ENCODE measurements at places on chromosomes 1 and 21.

- no peak for DNase-seq
Observed at GRCh38 chr1:30750731-30751291, 6.8 kb downstream of the LAPTM5 start.

GRCh38 chr1:3019516-3020051 is 1.7 kb upstream of the ACTRT2 start:
- no peak for DNase-seq

DNA sequence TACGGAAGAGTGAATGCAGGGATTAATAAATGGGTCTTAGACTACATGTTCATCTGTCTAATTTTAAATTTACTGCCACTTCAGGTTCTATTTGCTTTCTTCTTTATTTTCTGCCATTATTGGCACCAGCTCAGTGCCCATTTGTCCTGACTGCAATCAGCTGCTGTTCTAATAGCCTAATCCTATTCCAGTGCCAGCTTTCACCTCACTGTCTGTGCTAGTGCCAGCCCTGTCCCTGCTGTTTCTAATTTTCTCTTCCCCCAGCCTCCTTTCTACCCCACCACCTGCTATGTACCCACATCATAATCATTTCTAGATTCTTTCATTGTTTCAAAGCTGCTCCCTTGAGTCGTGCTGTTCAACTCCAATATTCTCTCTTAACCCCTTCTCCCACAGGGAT is 86.4 kb downstream of the KCNK1 start:
- no peak for DNase-seq

- DNase-seq, result no peak
Observed at GRCh38 chr1:50633465-50633864, 210.2 kb upstream of the DMRTA2 start.

All from head of caudate nucleus (tissue), 42 donors.